ENCODE measurements at places on chromosomes 11 and 22.

- DNase-seq, result no peak
Observed at GRCh38 chr11:106399076-106399511, 321.6 kb downstream of the AASDHPPT start.

- no peak for DNase-seq
Observed at GRCh38 chr11:113725407-113725806, 19.3 kb upstream of the TMPRSS5 start.

- DNase-seq, result no peak
Observed at GRCh38 chr11:35862666-35863065, 81.2 kb upstream of the LDLRAD3 start.

- DNase-seq, result no peak
Observed at GRCh38 chr11:43954241-43954640, 11.8 kb downstream of the C11orf96 start.

GRCh38 chr22:44538518-44539315, 40.7 kb upstream of the RTL6 start:
- DNase-seq, result no peak

Measured in GM13976 (cell line).